ENCODE measurements at places on chromosomes 7 and 10. TPM values are rescaled to one million over a fixed set of nuclear protein-coding genes. Genes with fewer than 3 reads are reported as not detected.

AKR1C4 gene
- total RNA-seq, result not detected

CCDC172 gene
- not detected for total RNA-seq

NKX1-2 gene
- total RNA-seq, result not detected

CRYGN gene
- not detected for total RNA-seq

XRCC2 gene
- total RNA-seq, result 3.5 TPM

PRKRIP1 gene
- 22.3 TPM for total RNA-seq

Measured in A549 treated with Mapracorat at 1 μM for 4 hours (cell line).